ENCODE measurements at places on chromosomes 5 and 9.

DNA sequence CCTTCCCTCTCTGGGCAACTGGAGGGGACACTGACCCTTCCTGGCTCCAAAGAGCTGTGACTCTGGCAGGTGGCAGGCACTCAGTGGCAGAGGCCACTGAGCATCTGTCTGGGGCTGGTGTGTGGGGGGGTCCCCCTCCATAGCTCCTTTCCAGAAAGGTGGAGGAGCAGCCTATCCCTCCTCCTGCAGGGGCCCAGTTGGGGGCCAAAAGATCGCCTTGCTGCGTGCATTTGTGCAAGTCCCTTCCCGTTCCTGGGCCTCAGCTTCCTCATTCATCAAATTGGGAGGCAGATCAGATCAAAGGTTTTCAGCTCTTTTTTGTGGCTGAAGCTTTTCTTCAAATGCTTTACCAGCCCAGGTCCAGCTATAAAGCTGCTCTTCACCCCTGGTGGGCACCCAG lies 77.7 kb downstream of the NTNG2 start:
- no peak for DNase-seq

DNA sequence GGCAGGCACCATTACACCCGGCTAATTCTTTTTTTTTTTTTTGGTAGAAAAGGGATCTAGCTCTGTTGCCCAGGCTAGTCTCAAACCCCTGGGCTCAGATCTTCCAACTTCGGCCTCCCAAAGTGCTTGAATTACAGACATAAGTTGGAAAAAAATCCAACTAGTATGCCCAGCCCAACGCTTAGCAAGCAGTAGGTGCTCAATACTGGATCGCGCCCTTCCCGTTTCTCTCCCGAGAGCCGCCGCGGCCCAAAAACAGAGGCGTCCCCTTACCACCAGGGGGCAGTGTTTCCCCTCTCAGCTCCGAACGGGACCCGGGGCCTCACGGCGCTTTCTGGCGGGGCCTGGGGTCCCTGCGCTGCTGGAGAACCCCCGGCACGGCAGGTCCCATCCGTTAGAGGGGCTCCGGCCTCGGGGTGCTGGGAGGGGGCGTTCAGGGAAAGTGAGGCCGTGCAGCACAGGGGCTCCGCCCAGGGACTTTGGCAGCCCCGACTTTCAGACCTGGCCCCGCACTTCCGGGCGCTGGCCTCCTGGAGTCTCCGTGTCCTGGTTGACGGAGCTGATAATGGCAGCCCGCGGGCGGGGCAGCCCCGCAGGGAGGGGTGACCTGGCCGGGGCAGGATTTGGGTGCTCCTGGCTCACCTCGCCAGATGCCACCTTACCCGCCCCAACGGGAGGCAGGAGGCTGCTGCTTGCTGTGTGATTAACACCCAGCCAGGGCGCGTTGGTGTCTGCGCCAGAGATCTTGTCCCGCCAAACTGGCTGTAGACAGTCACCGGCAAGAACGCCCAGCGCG lies 15.2 kb downstream of the PTGES start:
- peak; percentile 86 for DNase-seq

DNA sequence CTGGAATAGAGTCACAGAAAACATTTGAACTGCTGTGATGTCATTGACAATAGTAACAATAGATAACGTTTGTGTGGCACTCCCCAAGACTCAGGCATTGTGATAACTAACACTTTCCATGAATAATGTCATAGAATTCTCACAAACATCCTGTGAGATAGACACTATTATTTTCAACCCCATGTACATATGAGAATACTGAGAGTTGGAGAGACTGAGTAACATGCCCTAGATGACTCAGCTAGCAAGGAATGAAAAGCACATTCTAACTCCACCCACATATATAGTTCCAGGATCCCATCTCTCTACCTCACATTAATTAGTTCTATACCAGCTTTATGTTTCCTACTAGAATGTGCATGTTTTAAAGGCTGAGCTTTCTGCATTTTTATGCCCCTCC lies 71.4 kb downstream of the ASTN2 start:
- no peak for DNase-seq

DNA sequence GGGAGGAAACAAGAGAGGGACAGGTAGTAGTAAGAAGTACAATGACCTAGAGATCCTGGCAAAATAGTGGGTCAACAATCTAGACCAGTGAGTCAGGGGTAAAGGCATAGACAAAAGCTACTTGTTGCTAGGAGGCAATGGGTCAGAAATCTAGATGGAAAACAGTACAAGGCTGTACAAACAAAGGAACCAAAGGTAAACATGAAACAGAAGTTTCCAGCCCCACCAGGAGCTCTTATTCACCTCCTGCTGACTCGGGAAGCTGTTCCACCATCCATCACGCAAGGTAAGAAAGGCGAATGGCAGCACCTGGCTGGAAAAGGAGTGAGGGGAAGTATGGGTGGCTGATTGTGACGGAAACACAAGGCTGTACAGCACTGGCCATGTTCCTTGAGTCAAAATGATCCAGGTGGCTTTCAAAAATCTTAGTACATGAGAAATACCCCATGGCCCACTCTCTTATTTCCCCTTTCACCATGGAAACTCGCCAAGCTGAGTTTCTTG lies 70.5 kb upstream of the RAI14 start:
- no peak for DNase-seq

- DNase-seq: no peak
Measured at GRCh38 chr9:35287987-35288632, 126.3 kb downstream of the UNC13B start.

- peak; percentile 38 for DNase-seq
Measured at GRCh38 chr5:32312197-32312594, 543 bp downstream of the MTMR12 start.

DNA sequence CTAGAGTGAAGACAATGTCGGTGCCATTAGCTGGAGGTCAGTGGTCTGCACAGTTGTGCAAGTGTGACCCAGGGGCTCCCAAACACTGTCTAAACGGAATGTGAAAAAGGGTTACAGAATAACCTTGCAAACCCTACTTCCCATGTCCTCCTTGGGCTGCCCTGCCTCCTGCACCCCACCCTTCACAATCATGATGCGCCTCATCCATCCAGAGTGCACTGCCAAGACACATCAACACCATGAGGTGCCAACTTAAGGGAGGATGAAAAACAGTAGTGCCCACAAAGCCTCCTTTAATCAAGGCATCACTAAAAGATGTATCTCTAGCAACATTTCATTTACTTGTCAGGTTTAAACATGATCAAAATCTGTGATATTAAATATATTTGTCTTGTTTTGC lies 87.1 kb downstream of the SETX start:
- no peak for DNase-seq

- DNase-seq: peak; percentile 60
Measured at GRCh38 chr9:21591221-21592062, 109.3 kb upstream of the IFNE start.

GRCh38 chr5:161314033-161314432 lies 232.5 kb downstream of the GABRB2 start:
- DNase-seq: no peak

DNA sequence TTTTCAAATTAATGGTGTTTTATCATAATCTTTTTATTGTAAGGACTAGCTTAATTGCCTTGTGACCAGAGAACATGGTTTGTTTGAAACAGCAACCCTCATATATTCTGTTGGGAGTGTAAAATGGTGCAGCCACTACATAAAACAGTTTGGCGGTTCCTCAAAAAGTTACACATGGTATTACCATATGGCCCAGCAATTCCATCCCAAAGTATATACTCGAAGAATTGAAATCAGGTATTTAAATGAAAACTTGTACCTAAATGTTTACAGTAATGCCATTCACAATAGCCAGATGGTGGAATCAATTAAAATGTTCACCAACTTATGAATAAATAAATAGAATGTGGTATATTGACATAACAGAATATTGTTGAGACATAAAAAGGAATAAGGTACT lies 14.8 kb upstream of the IL33 start:
- DNase-seq: no peak

DNA sequence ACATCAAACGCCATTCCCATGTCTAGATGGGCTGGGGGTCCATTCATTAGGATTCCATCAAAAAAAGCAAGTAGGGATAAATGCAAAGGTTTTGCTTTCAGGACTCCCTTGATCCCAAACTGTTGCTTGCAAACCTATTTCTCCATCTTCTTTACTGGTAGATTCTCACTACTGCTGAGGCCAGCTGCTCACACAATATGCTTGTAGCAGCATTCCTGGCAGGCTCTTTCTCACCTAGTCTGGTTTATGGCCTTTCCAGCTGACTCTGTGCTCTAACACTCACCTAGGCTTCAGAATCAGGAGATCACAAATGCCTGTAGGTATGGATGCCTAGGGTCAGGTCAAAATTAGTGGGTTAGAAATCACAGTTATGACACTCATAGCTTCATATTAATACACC lies 274.7 kb downstream of the GABRB2 start:
- no peak for DNase-seq

GRCh38 chr5:41542183-41542582 lies 31.8 kb upstream of the PLCXD3 start:
- no peak for DNase-seq

GRCh38 chr5:168362097-168362885 lies 70.8 kb downstream of the WWC1 start:
- DNase-seq: no peak

GRCh38 chr9:134624621-134625181 lies 16.9 kb upstream of the COL5A1 start:
- no peak for DNase-seq

DNA sequence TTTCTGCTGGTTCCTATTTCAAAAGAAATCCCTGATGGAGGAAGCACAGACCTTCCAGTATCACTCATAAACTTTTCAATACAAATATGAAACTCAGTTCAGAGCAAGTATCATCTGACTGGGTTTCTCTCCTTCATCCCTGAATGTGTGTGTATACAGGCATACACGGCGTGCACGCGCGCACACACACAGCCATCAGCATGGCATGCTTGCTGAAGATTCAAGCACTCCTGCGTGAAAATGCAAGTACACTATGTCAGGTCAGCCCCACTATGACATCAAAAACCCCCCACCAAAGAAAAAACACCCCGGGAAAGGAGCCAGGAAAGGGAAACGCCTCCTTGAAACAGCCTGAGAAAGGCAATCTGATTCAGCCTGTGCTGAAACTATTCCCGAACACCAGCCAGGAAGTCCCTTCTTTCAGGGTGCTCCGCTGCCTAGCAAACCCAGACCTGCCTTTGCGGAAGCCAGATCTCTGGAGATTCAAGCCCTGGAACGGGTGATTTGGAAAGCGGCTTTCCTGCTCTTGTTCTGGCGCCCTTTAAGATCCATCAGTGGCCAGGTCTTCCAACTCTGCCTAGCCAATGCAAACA lies 831 bp downstream of the KLHL3 start:
- DNase-seq: no peak

- DNase-seq: no peak
Measured at GRCh38 chr9:19967888-19968459, 179.1 kb upstream of the SLC24A2 start.

GRCh38 chr9:91246846-91247245 lies 114.9 kb downstream of the AUH start:
- DNase-seq: no peak

- no peak for DNase-seq
Measured at GRCh38 chr5:95823738-95824609, 1.4 kb upstream of the GLRX start.

All from stimulated activated CD4-positive, alpha-beta T cell treated with anti-CD3 and anti-CD28 coated beads, Interleukin-12 subunit alpha, Interleukin-12 subunit beta, amount 100 ng/mL, for 24 hours (primary cell).